ENCODE measurements at places on chromosomes 3 and 15.

- no peak for DNase-seq
These were observed 143.8 kb downstream of the ATP10A start for GRCh38 chr15:25719101-25719985.

- no peak for DNase-seq
These were observed 77.1 kb downstream of the TRIM42 start for GRCh38 chr3:140754936-140755335.

DNA sequence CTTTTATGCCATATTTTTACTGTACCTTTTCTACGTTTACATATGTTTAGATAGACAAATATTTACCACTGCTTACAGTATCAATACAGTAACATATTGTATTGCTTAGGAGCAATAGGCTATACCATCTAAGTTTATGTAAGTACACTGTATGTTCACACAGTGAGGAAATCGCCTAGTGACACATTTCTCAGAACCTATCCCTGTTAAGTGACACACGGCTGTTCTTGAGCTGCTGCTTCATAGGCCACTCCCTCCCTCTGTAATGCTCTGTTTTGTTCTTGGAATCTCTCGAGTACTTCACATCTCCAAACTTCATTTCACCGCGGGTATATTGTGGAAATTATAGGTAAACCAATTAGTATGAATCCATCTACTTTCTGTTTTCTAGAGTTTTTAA is 13.4 kb upstream of the SELENOT start:
- no peak for DNase-seq

GRCh38 chr3:153257673-153258351 is 95.8 kb downstream of the RAP2B start:
- no peak for DNase-seq
